NCI-H510A (cell line): ENCODE measurements at places on chromosomes 3 and 15.

DNA sequence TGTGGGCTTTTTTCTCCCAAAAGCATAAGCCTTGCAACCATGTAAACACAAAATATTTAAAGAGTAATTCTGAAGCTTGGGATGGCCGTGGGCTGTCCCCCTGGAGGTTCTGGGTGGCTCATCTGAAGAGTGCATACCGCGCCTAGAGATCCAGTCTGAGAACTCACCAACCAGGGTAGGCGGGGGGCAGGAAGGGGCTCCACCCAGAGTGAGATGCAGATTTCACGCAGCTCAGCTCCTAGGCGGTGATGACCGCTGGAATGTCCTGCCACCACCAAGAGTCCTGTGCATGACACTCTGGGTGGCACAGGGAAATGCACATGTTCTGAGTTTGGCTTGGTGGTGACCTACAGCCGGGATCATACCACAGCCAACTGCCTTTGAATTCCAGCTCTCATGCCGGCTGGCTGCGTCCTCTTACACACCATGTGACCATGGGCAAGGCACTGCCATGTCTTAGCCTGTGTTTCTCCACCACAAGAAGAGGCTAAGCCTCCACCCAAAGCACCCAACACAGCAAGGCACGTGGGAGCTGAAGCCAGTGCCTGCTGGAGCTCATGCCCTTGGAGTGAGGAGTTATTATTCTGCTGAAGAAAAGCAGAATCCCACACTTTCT lies 125.1 kb upstream of the IQSEC1 start:
- DNase-seq = no peak

GRCh38 chr15:82298520-82298919 lies 35.9 kb downstream of the SAXO2 start:
- no peak for DNase-seq

DNA sequence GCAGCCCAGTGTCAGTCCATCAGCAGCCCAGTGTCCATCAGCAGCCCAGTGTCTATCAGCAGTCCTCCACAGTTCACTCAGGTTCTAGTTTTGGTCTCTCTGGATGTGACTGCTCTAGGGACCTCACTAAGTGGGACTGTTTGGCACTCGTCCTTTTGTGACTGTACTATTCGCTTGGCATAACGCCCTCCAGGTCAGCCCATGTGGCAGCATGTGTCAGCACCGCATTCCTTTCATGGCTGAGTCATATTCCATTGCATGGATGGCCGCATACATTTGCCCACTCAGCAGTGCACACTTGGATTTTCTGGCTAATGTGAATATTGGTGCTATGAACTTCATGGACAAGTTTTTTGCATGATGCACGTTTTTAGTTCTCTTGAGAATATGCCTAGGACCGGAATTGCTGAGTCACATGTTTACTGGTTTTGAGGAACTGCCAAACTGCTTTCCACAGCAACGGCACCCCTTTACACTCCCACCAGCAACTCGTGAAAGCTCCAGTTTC lies 16.4 kb downstream of the CHST13 start:
- no peak for DNase-seq

- DNase-seq = no peak
Observed at GRCh38 chr3:74592359-74592758, 22.1 kb downstream of the CNTN3 start.

- no peak for DNase-seq
Observed at GRCh38 chr3:124483915-124484470, 246.3 kb upstream of the UMPS start.

DNA sequence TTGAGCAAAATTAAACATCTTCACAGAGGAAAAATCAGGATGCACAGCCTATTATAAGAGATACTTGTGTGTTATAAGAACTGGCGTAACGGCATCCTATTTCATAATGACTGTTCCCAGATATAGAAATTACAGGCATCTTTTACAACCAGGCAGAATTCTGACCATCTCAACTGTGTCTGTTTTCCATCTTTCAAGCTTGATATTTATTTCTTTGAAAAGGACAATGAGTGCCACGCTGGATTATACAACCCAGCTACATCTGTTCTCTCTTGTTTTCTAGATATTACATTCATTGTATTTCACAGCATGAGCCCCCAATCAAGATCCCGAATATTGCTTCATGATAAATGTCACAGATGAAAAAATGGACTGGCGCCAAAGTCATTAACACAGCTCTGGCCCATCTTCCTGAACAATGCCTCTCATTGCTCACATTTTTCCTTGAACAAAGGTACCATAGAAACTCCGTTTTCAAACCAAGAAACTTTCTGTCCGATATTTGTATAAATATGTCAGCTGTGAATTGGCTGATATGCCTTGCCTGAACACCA lies 420.6 kb downstream of the TBL1XR1 start:
- no peak for DNase-seq

GRCh38 chr3:27556887-27557286 lies 72.7 kb upstream of the SLC4A7 start:
- no peak for DNase-seq

DNA sequence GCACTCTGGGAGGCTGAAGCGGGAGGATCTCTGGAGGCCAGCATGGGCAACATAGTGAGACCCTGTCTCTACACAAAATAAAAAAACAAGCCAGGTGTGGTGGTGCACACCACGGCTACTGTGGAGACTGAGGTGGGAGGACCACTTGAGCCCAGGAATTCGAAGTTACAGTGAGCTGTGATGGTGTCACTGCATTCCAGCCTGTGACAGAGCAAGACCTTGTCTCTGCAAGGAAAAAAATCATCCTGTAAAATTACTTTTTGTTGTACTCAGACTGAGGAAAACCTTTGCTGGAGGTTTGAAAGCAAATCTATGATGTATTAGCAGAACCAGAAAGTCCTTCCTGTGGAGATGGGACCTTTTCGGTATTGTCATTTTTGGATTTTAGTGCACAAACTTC lies 63.3 kb downstream of the ATP1B3 start:
- DNase-seq = no peak

DNA sequence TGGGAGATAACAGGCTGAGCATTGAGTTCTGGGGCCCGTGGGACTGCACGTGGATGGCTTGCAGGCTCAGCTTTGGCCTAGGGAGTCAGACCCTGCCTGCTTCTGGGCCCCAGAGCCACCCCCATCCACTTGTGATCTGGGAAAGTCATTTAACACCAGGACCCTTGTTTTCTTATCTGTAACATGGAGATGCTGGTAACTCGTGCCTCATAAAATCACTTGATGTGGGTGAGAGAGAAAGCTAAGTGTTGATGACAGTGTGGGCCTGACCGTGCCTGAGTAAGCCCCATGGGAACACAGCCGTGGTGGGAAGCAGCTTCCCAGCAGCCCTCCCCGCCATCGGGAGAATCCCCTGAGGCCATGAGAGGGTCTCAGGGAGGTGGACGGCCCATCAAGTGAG lies 378.1 kb downstream of the GABRB3 start:
- DNase-seq = no peak

- no peak for DNase-seq
Observed at GRCh38 chr15:66216806-66217205, 36.7 kb downstream of the MEGF11 start.

DNA sequence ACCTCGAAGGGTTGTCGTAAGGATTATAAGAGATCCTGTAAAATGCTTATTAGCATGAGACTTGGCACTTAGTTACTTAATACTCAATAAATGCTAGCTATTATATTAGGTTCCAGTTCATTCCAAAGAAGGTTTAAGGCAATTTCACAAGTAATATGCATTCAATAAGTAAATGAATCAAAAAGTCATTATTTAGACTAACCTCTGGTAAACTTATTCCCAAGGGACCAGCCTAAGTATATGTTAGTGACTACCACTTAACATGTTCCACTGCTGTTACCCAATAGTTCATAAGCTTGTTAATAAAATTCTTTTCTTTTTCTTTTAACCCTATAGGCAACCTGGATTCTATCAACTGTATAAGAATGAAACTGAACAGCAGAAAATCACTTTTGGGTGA lies 5.1 kb downstream of the PDCD10 start:
- DNase-seq = no peak

DNA sequence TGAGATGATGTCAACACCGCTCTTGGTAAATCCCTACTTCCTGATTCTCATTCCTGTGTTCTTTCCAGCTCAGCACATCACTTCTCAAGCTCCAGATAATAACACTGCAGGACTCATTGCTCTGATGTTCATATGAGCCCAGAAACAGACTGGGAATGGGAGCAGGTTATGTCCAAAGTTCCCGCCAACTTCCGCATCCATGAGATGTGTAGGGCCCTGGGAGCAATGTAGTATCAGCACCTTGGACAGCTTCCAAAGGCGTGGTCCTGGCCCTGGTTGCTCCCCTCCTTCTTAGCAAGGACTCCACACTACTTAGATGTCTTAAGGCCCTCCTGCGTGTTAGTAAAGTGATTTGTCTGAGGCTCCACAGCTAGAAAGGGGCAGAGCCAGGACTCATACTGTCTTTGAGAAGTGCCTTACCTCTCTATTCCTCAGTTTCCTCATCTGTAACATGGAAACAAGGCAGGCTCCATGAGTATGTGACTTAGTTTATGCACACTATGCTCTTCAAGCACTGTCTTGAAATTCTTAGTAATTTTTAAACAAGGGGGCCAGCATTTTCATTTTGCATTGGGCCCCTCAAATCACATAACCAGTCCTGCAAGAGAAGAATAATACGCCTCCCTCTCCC lies 27.9 kb upstream of the SLC6A1 start:
- no peak for DNase-seq

GRCh38 chr15:63856711-63857460 lies 23.1 kb upstream of the HERC1 start:
- DNase-seq = no peak

GRCh38 chr3:12230877-12231276 lies 58.0 kb upstream of the PPARG start:
- DNase-seq = no peak

DNA sequence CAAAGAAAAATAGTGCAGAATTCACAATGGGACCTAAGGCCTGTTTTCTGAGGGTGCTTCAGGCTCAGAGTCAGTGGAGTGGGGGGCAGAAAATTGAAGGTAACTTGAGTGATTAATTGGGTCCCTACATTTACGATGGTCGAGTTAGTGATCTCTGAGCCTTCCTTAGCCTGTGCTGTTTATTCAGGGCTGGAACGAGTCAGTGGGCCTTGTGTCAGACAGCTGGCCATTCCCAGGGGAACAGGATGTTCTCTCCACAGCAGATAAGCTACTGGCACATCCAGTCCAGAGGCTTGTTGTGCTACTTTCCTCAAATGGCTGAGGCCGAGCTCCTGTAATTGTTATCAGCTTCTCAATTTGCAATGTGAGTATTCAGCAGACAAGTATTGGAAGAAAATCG lies 29.2 kb upstream of the CNTN3 start:
- no peak for DNase-seq

DNA sequence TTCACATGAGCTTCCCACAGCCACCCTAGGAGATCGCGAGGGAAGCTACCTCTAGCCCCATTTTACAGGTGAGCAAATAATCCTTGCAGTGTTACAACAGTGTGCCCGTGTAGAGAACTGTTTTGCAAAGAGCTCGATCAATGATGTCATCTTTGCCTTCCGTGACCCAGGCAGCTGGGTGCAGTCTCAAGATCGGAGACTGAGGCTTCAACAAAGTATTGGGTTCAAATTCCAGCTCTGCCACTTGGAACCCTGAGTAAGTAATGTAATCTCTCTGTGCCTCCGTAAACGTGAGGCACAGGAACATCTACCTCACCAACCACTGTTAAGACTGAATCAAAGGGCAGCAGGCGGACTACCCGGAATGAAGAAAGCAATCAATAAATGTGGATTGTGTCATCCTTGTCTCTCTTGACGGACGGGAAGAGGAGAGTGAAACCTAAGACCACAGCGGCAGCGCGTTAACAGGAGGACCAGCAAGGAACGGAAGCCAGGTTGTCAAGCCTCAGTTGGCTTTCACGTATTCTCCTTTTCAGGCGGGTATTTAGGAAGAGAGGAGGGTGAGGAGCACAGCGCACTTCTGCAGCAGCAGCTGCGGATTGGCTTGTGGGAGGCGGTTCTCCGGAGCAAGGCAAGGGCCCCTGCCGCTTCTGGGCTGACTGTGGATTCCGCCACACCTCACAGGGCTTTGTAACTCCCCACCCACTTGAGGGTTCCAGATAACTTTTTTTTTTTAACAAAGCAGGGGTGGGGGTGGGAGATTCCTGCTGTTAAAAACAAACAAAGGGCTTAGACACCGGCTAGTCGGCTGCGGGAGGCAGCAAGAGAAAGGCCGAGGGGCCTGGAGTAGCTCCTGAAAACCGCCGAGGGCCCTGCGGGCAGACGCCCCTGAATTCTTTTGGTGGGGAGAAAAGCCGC lies 1.5 kb upstream of the SMAD3 start:
- DNase-seq = peak; percentile 63

DNA sequence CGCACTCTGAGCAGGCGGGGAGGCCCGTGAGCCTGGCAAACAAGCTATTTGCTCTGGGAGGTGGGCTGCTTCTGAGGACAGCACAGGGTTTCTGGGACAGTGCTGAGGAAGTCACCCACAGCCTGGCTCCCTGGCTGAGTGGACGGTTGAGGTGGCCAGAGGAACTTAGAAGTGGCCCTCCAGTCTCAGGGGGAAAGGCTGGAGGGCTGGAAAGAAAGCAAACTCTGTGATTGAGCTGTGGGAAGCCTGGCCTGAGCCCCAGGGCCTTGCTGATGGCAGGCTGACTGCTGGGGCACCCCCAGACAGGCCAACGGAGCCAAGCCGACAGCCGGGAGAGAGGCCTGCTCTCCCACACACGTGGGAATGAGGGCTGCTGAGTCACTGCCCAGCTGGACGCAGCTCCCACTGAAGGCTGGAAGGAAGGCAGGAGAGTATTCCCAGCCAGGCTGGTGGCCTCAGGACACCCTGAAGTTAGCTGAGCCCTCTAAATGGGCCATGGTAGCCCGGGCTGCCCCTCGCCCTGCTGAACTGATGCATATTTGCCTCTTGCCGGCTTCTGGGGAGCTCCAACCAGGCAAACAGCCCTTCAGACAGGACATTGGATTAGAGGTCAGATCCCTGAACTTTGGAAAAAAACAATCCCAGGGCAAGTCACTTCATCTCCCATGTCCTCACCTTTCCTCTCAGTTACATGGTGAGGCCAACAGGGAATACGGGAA lies 98.0 kb upstream of the TLE3 start:
- no peak for DNase-seq

- DNase-seq = no peak
Observed at GRCh38 chr3:131303848-131304247, 77.7 kb upstream of the NUDT16 start.

GRCh38 chr3:42043099-42043813 lies 47.9 kb upstream of the TRAK1 start:
- DNase-seq = peak; percentile 51

DNA sequence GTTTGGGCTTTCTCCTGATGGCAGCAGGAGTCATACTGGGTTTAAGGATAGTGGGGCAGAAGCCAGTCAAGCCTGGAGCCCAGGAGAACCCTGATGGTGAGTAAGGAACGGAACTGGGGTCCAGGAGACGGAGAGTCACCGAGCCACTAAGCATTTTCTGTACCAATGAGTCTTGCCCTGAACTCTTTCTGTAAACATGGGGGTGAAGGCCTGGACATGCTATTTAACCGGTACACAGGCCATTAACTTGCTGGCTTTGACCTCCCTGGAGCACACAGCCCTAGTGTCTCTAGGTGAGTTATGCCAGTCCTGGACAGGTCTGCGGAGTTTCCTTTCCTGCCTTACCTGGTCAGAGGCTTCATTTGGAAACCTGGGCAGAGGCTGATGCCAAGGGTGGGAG lies 3.9 kb downstream of the SLC6A6 start:
- no peak for DNase-seq
